ENCODE measurements at places on chromosomes 4 and X.

DNA sequence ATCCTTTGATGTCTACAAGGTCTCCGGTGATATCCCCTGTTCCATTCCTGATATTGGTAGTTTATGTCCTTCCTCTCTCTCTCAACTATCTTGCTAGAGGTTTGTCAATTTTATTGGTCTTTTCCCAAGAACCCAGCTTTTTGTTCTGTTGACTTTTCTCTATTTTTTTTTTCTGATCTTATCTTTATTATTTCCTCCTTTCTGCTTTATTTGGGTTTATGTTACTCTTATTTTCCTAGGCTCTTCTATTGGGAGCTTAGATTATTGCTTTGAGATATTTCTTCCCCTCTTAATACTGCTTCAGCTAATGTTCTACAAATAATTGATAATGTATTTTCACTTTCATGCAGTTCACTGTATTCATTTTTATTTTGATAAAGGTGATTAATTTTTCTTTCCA is 44.2 kb downstream of the EIF2S3 start:
- no peak for DNase-seq

- DNase-seq = no peak
These were observed 2.1 kb downstream of the PPP3CA start for GRCh38 chr4:101345271-101345595.

DNA sequence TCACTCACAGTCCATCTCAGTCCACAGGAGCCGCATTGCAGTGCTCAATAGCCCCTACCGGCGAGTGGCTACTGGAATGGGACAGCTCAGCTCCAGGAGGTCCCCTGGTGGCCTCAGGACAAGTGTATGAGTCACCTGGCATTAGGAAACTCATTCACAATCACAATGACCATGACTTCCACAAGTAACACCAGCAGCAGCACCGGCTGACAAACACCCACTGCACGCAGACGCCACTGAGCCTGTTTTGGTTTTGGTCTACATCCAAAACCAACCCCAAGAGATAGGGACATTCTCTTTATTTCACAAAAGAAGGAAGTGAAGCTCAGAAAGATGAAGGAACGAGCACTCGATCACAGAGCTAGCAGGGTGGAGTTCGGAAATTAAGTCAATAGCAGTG is 8.1 kb downstream of the JAKMIP1 start:
- no peak for DNase-seq

GRCh38 chr4:1412376-1413203 is 6.3 kb upstream of the NKX1-1 start:
- no peak for DNase-seq

GRCh38 chr4:88517825-88518224 is 5.8 kb downstream of the PYURF start:
- no peak for DNase-seq

DNA sequence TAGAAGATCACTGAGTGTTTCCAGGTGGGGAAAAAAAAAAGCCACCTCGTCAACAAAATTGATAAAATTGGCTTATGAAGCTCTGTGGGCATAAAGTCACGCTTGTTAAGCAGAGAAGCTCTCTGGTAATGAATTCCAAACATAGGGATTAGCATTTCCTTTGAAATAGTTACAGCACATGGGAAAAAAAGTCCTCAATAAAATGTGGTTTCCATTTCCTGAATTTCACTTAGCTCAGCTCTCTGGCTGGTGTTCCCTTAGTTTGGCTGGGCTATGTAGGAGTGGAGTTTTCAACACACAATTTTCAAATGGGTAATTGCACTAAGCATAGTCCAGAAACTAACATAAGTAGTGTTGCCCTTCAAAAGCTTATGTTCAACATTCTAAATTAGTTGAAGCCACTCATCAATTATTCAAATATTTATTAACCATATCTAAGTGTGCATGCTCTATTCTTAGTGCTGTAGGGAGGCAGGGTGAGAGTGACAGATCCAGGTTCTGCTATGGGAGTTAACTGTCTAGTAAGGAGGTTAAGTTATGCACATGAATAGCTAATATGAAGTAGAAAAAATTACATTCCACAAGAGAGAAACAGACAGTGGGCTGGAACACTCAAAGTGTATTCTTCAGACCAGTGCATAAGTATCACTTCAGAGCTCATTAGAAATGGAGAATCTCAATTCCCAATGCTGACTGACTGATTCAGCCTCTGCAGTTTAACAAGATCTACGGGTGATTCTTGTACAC is 445.7 kb downstream of the SMARCA1 start:
- DNase-seq = no peak

DNA sequence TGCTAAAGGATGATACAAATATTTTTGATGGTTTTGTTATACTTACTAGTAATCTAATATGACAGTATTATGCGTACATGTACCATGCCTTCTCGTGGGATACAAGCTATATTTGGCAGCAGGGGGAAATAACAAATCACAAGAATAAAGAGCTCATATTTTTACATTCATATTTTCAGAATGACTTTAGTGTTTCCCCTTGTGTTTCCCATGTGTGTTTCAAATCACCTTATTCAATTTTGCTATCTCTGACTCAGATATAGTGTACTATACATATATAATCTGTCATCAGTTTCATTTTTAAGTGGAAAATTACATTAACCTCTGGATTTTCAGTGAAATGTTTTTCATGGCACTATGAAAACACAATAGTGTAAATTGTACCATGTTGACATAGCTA is 146.8 kb downstream of the RPA4 start:
- no peak for DNase-seq

- no peak for DNase-seq
These were observed 119.0 kb downstream of the REELD1 start for GRCh38 chr4:146333187-146333894.

Data from H1 (cell line).